ENCODE measurements at places on chromosomes 1 and 21. TPM values are rescaled to one million over a fixed set of nuclear protein-coding genes. Genes with fewer than 3 reads are reported as not detected.

Gene KIF14
- total RNA-seq: under 0.01 TPM

Gene TFF2
- not detected for total RNA-seq

Gene RGS4
- total RNA-seq: 8.9 TPM

Gene TSNAX
- 37.5 TPM for total RNA-seq

Gene JUN
- 52.4 TPM for total RNA-seq

Gene TXNIP
- total RNA-seq: 1,730 TPM

Gene MAST2
- 28.5 TPM for total RNA-seq

Gene PARP1
- 155 TPM for total RNA-seq

Gene C1orf167
- 1.1 TPM for total RNA-seq

Gene CAPN8
- not detected for total RNA-seq

Gene F13B
- not detected for total RNA-seq

Gene PROX1
- total RNA-seq: 6.4 TPM

Gene NPPA
- not detected for total RNA-seq

Gene GPR52
- total RNA-seq: 2.5 TPM

Gene CR1L
- not detected for total RNA-seq

Gene MIXL1
- total RNA-seq: not detected

Gene DNAJC28
- total RNA-seq: 2.1 TPM

Gene VSIG8
- total RNA-seq: not detected

Gene LCE1E
- not detected for total RNA-seq

Gene KCNJ10
- 0.27 TPM for total RNA-seq

Gene EDEM3
- 29.3 TPM for total RNA-seq

Gene PPIAL4G
- total RNA-seq: 0.28 TPM

Gene FAM177B
- not detected for total RNA-seq

Gene TMEM269
- total RNA-seq: not detected

Gene PROK1
- not detected for total RNA-seq

Gene RPAP2
- total RNA-seq: 21.2 TPM

Gene RPTN
- not detected for total RNA-seq
